ENCODE measurements at places on chromosomes 1 and 21.

DNA sequence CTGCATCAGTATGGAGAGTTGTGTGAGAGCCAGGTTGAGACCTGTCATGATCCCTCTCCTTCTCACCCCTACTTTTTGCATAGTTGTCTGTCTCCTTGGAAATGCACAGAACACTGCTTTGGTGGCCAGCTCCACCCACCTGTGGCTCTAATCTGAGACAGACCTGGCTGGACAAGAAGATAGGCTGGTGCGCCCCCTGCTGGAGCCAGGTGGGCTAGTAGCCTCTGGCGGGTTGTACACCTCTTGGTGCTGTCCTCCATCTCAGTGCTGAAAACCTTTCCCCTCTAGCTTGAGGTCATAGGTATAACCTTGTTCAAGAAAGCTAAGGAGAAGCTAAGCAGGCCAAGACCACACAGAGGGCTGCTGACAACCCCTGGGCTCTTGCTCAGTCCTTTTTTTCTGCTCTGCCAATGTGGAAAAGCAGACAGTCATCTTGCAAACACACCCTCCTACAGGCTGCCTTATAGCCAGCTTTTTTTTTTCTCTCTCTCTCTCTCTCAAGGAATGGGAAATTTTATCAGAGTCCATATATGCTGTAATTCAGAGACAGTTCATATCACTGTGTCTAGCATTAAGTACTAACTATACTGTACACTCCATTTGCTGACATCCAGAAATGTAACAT, 58.8 kb upstream of the SPATA6 start:
- DNase-seq: peak; percentile 26

DNA sequence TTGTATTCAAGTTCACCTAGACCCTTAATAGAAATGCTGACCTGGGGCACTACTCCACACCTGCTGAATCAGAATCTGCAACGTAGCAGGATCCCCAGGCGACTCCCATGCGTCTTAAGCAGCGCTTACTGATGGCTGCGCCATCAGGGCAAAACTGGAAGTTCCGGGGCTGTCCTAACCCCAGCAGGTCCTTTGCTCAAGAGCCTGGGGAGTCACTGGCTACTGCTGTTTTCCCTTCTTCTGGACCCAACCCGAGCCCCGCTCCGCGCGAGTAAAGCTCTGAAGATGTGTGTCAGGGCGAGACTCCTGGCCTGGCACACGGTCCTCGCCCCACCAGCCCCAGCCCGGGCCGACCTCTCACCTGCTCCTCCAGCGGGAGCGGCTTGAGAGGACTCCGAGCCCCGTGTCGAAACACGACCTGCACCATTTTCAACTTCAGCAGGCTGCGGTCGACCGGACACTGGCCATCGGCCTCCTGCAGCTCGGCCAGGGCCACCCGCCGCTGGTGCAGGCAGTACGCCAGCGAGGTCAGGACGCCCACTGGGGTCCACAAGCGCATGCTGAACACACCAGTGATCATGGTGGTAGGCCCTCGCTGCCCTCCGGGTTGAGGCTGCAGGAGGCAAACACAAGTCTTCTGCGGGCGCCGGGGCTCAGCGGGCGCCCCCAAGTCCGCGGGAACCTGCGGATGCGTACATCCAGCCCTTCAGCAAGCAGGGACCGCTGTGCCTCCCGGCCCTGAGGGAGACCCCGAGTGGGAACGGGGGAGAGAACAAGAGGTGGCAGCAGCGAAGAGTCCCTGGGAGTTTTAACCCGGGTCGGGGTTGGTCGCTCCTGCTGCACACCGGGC, 630 bp downstream of the ACP6 start:
- DNase-seq: no peak

DNA sequence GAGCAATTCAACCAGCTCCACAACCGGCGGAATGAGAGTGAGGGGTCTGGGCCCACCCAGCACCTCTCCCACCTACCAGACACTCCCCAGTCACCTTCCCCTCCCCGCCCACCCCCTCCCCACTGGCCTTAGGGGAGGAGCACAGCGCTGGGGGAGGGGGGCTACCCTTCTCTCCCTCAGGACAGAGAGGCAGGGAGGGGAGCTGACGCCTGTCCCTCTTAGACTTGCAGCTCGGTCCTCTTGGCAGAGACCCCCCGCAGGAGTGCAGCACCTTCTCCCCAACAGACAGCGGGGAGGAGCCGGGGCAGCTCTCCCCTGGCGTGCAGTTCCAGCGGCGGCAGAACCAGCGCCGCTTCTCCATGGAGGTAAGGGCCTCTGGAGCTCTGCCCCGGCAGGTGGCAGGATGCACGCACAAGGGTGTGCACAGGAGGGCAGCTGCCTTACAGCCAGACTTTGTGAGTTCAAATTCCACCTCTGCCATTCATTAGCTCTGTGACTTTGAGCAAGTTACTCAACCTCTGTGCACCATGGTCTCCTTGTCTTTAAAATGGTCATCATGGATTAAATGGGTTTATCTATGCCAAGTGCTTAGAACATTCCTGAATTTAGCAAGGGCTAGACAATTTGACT, 18.9 kb downstream of the CDK18 start:
- no peak for DNase-seq

- DNase-seq: no peak
Measured at GRCh38 chr1:12184008-12184681, 17.4 kb downstream of the TNFRSF1B start.

DNA sequence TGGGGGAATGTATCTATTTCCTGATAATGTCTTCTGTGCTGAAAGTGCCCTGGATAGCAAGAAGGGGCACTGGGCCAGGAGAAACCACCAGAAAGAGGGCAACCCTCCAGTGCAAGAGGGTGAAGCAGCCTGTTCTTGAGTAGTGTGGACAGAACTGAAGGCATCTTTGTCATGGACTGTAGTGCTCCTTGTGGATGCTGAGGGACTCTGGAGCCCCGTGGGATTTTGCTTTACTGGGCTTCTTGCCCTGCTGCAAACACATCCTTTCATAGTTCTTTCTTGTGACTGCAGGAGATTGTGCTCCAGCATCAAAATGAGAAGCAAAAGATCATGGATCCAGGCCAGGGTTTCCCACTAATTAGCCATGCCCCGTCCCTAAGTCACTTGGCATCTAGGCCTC, 300.6 kb downstream of the ZNF326 start:
- DNase-seq: no peak

GRCh38 chr1:15974855-15975254, 1.0 kb downstream of the ZBTB17 start:
- no peak for DNase-seq

- no peak for DNase-seq
Measured at GRCh38 chr1:116764906-116765862, 11.0 kb downstream of the CD2 start.

GRCh38 chr1:218462587-218462986, 117.5 kb downstream of the TGFB2 start:
- no peak for DNase-seq

DNA sequence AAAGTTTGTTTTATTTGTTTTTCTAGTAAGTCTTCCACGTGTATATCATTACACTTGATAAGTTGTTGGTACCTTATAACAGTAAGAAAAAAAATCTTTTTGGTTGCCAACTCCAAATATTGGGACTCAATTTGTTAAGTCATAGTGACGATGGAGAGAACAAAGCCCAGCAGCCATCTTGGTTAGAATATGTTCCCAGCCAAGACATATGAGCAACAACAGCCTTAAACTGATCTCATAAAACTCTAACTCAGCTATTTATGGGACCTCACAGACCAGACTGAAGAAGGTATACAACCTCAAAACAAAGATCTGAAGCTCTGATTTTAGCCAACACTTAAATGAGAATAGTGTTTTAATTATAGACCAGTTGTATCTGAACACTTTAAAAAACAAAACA, 281.3 kb downstream of the VAV3 start:
- no peak for DNase-seq

- DNase-seq: no peak
Measured at GRCh38 chr1:34987018-34987417, 1.9 kb upstream of the TMEM35B start.

DNA sequence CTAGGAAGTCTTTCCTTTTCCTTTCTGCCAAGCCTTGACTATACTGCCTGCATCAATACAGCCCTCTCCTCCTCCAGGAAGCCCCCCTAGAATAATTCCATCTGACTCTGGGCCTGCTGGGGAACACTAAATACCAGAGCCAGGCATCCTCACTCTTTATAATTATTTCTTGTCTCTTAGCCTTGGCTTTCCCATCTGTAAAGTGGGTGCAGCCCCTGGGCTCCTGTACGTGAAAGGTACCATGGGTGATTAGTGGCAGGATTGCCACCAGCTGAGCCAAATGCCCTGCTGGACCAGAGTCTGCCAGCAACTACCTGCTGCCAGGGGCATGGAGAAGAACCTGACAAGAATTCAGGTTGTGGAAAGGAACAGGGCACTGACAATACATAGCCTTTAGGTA, 58.7 kb downstream of the LGR6 start:
- DNase-seq: no peak

GRCh38 chr1:42172381-42173133, 8.0 kb upstream of the GUCA2A start:
- no peak for DNase-seq

- DNase-seq: no peak
Measured at GRCh38 chr1:79004916-79005315, 1.6 kb downstream of the ADGRL4 start.

Measured in hematopoietic multipotent progenitor cell treated with erythropoietin and hydrocortisone succinate and interleukin-3 and kit ligand, for 17 days (in vitro differentiated cells).